ENCODE measurements at places on chromosomes 11 and 22.

DNA sequence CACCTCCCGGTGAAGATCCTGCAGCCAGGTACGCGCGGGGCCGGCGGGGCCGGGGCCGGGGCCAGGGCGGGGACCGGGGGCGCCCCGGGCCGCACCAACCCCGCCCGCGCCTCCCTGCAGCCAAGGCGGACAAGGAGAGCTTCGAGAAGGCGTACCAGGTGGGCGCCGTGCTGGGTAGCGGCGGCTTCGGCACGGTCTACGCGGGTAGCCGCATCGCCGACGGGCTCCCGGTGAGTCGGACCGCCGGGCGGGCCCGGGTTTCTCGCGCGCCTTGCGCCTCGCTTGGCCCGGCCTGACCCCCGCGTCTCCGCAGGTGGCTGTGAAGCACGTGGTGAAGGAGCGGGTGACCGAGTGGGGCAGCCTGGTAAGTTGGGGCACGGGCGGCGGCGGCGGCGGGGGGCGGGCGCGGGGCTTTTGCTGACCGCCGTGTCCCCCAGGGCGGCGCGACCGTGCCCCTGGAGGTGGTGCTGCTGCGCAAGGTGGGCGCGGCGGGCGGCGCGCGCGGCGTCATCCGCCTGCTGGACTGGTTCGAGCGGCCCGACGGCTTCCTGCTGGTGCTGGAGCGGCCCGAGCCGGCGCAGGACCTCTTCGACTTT lies 531 bp downstream of the PIM3 start:
- DNase-seq: peak; percentile 45

DNA sequence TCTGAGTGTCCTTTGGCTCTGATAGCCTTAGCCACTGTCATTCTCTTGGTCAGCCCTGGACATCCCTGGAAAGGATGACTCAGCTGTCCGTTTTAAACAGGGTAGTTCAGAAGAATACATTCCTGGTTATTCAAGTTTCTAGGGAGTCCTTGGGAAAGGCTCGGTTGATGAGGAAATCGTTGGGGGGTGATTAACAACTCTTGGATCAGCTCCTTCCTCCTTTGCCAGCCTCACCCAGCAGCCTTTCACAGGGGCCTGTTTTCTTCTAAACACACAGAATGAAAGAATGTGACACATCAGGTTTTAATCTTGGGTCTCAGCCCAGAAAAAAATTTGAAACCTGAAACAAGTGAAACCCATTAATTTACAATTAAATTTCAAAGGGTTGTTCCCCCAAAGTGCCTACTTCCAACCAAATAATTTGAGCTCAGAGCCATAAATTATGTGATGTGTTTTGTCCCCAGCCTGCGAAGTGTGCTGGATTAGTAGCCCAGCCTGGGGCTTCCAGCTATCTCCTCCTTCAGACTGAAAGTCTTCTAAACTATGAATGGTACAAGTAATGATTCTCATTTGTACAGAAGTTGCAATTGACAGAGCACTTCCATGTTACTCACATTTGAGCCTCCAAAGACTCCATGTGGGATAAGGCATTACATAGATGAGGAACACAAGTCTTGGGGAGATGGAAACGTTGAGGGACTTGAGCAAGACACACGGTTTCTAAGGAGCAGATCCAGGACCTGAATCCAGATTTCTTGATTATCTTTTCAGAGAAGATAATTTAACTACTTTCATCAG lies 19.3 kb upstream of the MRGPRX2 start:
- DNase-seq: peak; percentile 91

DNA sequence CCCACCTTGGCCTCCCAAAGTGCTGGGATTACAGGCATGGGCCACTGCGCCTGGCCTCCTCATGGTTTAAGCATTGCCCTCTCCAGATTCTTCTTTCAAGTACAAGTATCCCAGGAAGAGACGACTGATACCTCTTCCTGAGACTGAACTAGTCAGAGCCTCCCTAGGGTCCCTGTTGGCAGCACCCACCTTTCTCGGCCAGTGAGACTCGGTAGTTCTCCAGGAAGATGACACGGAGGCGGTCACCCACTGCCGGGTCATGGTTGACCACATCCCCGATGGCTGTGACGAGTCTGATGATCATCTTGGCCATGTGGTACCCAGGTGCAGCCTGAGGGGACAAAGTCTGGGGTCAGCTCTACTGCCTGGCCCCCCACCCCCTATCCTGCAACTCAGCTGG lies 7.2 kb upstream of the RASGRP2 start:
- no peak for DNase-seq

GRCh38 chr11:3623767-3624458 lies 17.9 kb downstream of the ART5 start:
- no peak for DNase-seq

DNA sequence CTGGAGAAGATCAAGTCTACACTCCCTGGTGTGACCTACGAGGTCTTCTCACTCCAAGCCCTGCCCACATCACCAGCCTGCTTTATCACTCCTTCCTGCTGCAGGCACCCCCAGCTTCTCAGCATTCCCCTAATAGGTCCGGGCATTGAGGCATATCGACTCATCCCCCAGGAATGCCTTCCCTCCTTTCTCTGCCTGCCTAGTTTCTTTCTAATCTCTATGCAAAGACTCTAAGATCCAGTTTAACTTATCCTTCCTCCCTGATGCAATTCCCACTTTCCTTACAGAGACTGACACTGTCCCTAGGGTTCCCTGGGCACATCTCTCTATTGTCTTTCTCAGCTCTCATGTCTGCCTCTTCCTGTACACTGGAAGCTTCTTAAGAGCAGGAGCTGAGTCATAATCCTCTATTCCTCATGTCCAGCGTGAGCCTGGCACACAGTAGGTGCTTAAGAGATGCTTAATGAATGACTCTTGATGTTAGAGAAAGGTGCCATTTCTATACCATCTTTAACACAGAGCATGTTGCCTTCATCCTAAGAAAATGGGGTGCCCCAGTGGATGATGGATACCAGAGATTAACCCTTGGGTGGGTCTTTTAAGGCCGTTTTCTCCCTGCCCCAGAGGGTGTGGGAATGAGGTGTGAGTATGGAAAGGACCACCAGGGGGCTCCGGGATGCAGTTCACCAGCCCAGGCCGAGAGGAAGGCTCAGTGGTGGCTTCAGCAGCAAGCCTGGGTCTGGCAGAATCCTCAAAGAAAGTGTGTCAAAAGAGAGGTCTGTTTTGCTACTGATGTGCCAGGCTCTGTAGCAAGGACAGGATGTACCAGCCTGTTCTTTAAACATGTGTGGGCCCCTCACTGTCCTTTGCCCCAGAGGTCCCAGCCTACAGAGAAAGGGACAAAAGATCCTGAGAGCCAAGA lies 34.7 kb downstream of the PARVA start:
- DNase-seq: peak; percentile 95

DNA sequence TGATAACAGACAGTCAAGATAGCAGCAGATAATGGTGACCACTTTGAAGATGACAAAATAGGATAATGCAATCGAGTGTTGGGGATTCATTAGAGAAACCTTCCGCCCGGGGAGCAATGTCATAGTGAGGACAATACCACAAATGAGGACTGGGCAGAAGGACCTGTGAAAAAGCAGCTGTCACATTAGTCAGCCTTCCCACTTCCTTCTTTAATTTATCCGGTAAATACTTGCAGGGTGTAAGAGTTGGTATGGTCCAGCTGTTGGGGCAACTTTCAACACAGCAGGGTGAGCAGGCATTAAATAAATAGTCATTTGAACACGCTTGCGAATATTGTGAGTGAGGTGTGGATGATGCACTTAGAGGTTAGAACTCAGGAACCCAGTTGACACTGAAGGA lies 132.5 kb upstream of the KIRREL3 start:
- DNase-seq: no peak

DNA sequence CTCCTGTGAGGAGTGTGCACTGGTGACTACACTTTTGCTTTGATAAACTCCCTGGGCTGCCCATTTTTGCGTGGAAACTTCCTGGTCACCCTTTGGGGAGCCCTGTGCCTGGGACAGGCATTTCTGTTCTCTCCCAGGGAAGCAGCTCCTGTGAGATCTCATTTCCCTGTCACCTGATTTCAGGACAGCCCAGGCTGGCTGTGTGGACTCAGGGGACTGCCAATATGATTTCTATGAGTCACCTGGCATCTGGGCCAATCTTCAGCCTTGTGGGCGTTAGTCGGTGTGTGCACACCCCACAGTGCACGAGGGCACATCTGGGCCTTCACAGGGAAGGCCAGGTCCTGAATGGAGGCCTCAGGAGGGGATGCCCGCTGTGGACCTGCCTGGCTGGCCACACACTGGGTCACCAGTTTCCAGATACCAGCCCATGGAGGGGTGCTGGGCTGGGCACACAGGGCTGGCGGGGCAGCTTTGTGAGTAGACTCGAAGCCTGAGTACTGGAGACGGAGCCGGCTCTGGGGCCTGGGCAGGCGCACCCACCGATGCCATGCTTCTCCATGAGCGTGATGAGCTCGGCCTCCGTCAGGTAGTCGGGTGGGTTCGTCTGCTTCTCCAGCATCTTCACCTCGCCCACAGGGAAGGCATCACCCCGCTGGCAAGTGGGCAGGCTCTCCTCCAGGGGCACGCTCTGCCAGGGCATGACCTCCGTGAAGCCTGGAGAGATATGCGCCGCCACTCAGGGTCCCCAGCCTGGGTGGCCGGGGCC lies 9.4 kb upstream of the PPM1F start:
- DNase-seq: peak; percentile 22

- DNase-seq: peak; percentile 60
Measured at GRCh38 chr11:117179048-117179999, 781 bp downstream of the SIDT2 start.

- DNase-seq: peak; percentile 86
Measured at GRCh38 chr11:112525270-112525669, 264.6 kb upstream of the PLET1 start.

DNA sequence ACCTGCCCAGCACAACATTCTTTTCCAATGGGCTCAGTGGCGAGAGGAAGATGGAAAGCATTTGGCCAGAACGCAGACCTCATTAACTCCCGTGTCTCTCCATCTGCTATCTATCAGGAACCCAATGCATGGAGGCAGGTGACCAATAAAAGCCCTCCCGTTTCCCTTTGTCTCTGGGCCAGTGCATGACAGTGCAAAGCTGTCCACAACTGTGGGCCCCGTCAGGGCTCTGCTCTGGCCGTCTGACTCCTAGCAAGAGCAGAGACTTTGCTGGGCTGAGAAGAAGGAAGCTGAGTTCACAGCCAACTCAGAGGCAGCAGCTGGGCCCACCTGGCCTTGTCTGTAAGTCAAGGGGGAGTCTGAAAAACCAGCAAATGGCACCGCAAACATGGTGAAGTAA lies 177.8 kb downstream of the TENM4 start:
- peak; percentile 75 for DNase-seq

DNA sequence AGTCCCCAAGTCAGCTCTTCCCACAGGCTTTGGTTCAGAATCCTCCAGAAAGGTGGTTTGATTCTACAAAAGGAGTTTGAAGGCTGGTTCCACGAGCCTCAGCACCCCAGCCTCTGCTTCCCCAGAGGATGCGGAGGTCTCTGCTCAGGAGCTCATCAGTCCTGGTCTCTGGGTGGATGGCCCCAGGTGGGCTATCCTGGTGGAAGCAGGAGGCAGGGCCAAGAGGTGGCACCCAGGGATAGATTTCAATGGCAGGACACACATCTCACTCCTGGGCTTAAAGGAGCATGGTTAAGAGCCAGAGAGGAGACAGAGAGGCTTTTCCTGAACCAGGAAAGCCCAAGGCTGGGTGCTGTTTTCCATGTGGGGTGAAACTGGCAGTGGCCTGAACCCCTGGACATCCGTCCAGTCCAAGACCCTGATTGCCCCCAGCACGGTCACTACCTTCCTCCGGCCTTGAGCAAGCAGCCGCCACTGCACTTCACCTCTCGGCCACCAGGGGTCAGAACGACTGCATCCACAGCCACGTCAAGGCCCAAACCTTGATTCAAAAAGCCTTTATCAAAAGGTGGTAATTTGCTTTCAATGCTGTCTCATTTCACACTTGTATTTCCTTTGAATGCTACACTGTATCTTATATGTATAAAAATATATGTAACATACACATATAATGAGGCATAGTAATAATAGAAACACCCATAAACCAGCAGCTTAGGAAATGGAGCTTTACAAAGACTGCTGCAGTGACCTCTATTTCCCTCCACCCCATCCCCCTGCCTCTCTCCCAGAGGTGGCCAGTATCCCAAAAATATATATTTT lies 19.3 kb upstream of the FXYD2 start:
- peak; percentile 69 for DNase-seq

GRCh38 chr11:13333456-13333957 lies 55.9 kb downstream of the BMAL1 start:
- DNase-seq: no peak

DNA sequence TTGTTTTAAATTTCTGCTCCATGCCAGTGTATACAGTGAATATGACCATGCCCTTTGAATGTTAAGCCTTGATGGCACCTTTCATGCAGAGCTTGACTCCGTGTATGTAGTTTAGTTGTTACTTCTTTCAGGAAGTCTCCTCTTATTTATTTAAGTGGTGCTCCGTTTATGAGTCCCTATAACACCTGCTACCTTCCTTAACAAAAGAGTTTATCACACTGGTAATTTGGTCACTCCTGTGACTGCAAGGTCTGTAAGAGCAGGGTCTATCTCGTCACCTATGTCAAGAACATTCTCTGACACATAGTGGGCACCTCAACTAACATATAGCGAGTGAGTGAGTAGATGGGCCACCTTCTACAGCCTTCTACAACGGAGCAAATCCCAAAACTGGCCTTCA lies 152.5 kb downstream of the CCDC34 start:
- DNase-seq: no peak

GRCh38 chr11:13577881-13578280 lies 82.1 kb upstream of the PTH start:
- no peak for DNase-seq

DNA sequence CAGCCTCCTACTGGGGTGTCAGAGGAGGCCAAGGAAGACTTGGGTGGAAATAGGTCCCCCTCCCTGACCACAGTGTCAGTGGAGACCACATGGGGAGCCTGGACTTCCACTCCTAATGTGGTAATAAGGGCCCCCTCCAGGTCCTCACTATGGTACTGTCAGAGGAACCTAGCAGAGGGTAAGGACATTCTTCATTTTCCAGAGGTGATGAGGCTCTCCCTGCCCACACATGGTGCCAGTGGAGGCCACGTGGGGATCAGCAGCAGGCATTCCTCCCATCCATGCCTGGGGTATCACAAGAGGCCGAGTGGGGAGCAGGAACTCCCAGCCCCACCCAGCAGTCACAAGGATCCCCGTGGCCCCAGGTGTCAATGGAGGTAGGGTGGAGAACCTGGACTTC lies 6.5 kb upstream of the CLDN5 start:
- DNase-seq: no peak

- DNase-seq: no peak
Measured at GRCh38 chr11:123258877-123259276, 63.8 kb upstream of the CLMP start.

- DNase-seq: no peak
Measured at GRCh38 chr11:77442394-77443053, 31.4 kb downstream of the PAK1 start.

GRCh38 chr11:74696500-74696899 lies 34.7 kb downstream of the CHRDL2 start:
- DNase-seq: no peak

All from mesenchymal stem cell (in vitro differentiated cells and primary cell).